ENCODE measurements at places on chromosomes 6 and 20.

- peak; percentile 71 for DNase-seq
Observed at GRCh38 chr20:33401184-33401920, at the start of gene CDK5RAP1. Gene CDK5RAP1 (minus strand): TSS chr20:33401519. CDS start chr20:33397064, 4,455 bp downstream.

- DNase-seq: no peak
Observed at GRCh38 chr6:143234734-143235133, 174.0 kb downstream of the AIG1 start.

DNA sequence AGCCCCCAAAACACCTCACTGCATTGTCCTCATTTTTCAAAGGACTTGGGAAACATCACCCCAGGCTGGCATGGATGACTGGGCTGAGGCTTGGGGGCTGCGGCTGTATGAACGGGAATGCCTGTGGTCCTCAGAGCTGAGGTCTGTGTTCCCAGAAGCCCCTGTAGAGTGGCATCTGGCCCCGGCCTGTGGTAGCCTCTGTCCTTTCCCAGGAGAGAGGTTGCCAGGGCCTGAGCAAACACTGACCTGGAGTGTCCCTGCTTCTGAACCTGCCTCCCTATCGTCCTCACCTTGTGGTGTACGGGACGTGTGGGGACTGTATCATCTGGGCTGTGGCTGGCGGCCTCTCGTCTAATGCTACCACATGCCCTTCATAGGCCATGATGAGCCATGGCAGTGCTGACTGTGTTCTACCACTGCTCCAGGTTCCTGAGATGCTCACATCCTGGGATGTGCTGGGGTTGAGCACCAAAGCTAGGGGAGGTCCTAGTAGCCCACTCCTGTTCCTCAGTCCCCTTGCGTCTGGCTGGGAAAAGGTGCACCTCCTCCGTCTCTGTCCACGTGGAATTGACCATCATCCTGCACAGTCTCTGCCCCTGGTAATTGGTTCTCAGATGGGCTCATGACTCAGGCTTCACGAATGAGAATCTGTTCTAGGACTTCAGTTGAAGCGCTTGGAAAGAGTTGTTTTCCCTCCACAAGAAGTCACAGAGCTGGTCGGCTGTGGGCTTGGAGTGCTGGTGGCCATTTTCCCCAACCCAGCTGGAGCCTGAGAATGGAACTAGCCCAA lies 27.6 kb downstream of the PHACTR3 start:
- no peak for DNase-seq

DNA sequence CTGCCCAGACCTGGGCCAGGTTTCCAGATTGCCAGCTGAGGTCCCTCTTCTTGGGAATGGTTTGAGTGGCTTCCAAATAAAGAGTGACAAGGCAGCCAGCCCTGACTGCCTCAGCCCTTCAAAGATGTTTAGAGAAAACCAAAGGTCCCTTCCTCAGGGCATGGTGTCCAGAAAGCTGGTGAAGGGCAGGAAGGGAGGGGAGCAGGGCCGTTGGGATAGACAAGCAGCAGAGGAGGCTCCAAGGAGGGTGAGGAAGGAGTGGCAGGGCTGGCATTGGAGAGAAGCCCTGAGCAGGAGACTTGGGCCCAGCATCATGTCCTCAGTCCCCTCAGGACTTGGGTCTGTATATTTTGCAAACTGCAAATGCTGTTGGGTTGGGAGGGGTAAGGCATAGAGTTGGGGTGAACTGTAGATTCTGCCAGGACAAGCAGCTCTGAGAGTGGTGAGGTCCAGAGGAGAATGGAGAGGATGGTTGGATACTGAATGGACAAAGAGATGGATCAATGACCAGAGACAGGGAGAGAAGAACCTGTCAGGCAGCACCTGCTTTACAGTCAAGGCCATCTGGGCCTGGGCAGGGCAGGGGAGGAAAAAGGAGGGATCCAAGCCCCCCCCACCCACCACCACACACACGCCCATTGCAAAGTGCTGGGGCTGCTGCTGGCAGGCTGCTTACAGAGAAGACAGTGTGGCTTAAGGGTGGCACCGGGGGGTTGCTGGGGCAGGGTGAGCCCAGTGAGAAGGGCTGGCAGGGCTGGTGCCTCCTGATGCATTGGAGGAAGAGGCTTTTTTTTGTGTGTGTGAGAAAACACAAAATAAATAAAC lies 5.5 kb upstream of the DSN1 start:
- DNase-seq: no peak

- no peak for DNase-seq
Observed at GRCh38 chr20:24746351-24746685, 202.8 kb upstream of the CST7 start.

DNA sequence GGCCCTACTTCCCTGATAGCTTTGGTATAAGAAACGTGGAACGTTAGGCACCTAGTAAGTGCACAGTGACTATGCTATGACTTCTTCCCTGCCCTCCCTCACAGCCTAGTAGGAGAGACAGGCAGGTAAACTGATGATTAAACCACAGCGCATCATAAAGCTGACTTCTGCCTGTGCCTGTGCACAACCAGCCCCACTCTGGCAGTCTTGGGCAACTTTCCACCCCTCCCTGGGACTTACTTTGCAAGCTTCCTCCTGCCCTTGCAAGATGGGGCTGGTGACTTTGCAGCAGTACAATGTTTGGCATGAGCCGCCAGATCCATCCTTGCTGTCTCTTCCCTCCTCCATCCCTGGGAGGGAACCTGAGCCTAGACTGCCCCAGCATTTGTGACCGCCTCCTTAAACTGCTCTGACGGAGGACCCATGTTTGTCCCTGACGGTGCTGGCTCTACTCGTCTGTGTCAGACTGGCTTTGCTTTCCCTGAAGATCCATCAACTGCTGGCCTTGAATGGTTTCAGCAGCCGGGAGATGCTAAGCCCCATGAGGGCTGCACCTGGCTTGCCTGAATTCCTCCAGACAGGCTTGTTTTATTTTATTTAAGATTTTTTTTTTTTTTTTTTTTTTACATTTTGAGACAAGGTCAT lies 36.1 kb downstream of the EFCAB8 start:
- no peak for DNase-seq

DNA sequence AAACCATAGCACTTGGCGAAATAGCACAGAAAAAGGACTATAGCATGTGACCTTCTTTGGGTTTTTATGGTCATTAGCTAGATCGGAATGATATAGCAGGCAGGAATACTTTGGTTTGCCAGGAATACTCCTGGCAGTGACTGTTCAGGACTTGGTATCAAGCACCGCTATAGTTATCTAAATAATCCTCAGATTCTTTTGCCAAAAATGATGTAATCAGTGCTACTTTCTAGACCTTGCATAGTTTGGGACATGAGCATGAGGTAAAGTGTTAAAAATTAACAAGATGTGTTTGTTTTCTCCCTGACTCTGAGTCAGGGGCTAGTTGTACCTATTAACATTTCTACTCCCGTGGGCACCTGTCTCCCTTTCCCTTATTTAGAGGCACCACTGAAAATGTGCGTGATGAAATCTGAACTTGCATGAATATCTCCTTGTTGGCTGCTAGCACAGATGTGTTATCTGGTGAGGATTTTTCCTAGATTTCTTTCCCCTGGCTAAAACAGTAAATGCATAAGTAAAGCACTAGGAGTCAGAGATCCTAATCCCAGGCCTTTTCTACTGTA lies 511.0 kb downstream of the CDKAL1 start:
- DNase-seq: no peak

DNA sequence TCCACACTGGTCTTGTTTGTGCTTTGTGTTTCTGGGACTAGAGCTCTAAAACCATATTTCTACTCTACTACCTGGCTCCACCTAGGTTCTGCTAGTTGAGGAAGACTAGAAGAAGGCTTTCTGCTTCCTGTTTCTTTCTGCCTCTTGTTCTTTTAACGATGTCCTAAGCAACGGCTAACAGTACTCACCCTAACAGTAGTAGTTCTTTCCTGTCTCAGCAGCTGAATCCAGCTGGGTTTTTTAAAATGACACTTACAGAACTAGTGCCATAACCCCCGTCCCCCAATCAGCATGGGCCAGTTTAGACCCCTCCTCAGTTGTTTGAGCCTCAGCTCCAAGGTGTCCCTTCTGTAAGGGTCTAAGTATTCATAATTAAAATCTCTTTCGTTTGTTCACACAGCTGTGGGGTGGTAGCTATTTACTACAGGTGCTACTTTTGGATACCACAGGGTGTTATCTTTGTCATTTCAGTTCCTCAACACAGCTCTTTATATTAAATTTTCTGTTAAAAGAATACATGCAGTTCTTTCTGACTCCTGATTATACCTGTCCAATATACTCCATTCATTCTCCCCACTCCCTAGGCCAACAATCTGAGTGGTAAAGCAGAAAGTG lies 790.2 kb downstream of the DHX35 start:
- DNase-seq: no peak

GRCh38 chr6:70130865-70131264 lies 172.0 kb downstream of the COL9A1 start:
- DNase-seq: no peak

DNA sequence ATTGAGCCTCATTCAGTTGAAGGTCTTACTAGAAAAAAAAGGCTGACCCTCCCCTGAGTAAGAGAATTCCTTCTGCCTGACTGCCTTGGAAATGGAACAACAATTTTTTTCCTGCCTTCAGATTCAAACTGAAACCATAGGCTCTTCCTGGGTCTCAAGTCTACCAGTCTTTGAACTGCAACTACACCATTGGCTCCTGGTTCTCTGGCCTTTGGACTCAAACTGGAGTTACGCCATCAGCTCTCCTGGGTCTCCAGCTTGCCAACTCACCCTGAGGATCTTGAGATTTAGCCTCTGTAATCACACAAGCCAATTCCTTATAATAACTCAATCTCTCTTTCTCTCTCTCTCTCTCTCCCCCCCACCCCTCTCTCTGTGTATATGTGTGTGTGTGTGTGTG lies 36.0 kb upstream of the SNX9 start:
- no peak for DNase-seq

DNA sequence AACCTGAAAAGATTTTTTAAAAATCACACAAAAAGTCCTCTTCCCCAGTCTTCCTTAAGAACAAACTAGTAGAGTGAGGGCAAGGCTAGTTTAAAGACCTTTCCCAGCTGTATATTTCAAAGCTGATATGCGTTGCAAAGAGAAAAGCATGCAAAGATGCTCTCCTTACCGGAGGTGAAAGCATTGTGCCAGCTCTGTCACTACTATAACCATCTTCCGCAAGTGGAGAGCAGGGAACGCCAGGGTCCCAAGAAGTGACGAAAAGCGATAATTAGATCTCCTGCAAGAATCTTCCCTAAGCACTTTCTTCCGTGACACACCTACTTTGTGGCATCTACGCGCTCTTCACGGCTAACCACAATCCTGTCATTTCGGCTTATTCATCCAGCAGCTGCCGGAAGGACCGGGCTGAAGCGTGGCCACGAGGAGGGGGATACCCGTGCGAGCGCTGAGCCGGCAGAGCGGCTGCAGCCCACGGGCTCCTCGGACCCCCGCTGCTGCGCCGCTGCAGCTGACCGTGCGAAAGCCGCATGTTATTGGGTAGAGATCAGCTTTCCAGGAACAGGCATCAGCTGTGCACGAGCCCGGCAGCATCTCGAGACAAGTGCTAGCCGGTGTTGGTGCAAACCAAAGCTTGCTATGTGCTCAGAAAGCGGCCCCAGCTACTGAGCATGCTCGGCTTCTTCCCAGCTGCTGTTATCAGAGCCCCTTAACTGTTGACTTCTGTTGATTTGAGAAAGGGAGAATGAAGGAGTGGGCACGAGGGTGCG lies 57.2 kb upstream of the ARHGAP18 start:
- peak; percentile 13 for DNase-seq

DNA sequence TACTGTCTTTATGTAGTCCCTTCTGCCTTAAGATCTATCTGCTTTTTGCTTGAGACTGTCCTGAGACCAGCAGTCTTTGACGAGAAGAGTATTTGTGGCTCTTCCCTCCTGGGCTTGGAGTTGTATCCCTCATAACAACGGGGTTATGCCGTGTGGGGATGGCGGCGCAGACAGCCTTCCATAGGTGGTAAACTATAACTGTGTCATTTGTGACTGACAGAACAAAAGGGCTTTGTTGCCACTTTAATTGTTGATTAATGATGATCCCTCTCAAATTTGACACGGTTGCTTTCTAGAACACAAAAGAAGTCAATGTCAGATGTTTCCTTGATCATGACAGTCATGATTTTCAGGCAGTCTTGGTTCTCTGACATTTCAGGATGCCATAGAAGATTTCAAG lies 196.6 kb downstream of the JARID2 start:
- no peak for DNase-seq

- DNase-seq: no peak
Observed at GRCh38 chr6:116313101-116313776, 33.5 kb upstream of the TSPYL1 start.

DNA sequence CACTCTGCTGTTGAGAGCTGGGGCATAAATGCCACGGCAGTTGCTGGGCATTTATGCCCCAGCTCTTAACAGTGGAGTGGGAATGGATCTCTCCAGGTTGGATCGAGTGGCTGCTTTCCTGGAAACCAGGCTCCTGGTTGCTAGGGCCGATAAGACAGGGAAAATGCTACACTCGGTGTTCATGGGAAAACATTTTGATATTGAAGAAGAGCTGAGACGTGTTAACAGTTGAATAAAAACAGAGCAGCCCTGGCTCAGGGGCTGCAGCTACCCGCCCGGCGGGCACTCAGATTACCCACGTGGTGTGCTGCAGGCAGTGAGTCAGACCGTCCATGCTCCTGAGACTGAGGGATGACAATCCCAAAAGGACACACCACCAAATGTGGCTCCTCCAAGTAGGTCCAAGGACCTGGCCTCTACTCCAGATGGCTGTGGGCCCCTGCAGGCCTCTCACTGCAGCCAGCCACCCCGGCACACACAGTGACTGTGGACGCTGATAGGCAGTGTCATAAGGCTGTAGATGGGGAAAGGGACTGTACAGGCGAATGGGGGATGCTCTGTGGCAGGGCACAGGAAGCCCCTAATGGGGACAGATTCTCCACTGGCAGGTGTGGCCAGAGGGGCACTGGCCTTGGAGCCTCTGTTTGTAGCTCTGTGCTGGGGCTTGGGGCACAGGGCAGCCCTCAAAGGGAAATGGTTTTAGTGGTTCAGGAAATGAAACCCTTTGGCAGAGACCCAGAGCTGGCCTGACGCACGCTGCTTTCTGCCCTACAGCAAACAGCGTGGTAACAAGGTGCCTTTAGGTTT lies 237.8 kb downstream of the LY86 start:
- no peak for DNase-seq

DNA sequence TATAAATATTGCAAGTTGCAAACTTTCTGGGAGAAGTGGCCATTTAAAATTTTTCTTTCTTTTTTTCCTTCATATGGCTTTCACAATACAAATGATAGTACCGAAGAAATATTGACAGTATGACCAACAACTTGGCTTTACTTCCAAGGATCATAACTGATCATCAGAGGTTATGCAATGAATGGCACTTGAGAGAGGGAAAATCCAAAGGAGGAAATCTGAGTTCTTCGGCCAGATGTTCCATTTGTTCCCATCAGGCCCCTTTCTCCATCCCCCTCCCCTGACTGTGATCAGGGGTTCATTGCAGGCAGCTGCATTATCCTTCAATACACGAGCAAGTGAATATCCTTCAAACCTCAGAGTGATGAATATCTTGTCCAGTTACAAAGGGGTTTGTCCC lies 130.0 kb upstream of the UST start:
- no peak for DNase-seq

- DNase-seq: no peak
Observed at GRCh38 chr20:24116611-24117010, 128.0 kb upstream of the GGTLC1 start.
